ENCODE measurements at places on chromosomes 5 and 9. TPM values are rescaled to one million over a fixed set of nuclear protein-coding genes. Genes with fewer than 3 reads are reported as not detected.

- DNase-seq: no peak
These were observed 393.4 kb downstream of the ZNF608 start for GRCh38 chr5:124353016-124353415.

DNA sequence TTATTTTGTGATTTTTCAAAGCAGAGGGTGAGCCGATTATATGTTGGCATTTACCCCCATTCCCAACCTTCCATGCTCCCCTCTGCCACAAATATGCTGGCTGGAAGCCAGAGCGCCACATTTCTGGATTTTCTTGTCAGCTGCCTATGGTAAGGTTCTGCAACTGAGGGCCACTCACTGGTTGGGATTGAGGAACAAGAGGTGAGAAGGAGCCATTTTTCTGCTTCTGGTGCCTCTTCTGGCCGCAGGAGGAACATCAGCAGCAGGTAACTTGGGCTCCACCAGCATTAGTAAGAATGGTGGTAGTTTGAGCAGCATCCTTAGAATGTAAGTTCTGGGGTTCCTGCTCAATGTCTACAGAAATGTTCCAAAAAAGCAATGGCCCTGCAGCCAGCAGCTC is 159.5 kb upstream of the MAST4 start:
- no peak for DNase-seq

The UBTD2 gene
- 38.8 TPM for total RNA-seq

DNA sequence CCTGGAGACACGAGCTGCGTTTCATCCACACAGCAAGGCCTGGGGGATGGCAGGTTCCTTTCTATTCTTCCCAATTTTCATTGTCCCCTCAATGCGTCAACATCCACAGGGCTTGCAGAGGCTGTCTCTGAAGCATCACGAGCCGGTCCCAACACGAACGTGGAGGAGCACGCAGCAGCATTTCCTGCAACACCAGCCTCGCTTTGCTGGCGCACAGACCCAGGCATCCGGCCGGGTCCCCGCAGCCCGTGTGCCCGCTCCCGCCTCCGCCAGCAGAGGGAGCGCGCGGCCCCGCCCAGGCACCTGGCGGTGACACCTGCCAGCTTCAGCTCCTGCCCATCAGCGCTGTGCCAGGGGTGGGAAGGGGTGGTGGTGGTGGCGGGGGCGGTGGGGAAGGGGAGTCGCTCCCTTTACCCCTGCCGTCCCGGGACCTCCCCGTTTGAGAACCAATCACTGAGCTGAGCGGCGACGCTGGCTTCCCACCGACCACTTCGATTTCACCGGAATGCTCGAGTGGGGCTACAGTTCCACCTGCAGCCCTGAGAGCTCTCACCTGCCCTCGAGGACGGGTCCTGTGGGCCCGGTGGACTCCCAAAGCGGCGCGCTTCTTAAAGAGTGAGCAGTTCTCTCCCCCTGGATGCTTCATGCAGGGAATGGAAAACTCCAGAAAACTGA is 464.5 kb downstream of the ICE1 start:
- peak; percentile 76 for DNase-seq

The LCN1 gene
- total RNA-seq: not detected

DNA sequence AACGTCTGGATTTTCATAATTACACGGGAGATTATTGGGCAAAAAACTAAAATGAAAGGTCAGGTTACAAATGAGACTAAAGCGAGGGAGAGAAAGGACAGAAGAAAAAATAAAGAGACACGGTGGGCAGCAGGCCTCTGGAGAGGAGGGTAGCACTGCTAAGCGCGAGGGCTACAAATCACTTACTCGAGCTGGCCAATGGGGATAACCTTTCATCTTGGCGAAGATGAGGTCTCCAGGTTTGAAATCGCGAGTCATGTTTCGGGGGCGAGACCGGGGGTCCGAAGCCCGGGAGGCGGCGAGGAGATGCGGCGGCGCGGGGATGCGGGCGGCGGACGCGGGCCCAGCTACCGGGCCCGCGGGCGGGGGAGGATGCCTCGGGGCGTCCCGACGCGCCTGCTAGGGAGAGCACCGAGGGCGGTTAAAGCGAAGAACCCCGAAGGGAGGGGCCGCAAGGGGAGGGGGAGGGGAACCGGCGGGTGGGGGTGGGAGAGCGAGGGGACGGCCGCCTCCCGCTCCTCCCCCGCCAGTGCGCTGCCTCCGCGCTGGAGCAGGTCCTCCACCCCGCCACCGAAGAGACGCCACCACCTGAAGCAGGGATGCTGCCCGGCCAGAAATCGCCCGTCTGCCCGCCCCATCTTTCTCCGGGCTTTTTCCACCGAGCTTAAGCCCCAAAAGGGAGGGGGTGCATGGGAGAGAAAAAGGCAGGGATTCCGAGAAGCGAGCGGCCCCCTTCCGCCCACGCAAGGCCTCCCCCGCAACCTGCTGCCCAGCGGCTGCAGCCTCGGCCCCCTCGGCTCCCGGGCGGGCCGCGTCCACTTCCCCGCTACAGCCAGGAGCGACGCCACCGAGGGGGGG is 610 bp downstream of the PSIP1 start:
- peak; percentile 40 for DNase-seq

- peak; percentile 41 for DNase-seq
These were observed 82.4 kb upstream of the SELENOP start for GRCh38 chr5:42894057-42894456.

DNA sequence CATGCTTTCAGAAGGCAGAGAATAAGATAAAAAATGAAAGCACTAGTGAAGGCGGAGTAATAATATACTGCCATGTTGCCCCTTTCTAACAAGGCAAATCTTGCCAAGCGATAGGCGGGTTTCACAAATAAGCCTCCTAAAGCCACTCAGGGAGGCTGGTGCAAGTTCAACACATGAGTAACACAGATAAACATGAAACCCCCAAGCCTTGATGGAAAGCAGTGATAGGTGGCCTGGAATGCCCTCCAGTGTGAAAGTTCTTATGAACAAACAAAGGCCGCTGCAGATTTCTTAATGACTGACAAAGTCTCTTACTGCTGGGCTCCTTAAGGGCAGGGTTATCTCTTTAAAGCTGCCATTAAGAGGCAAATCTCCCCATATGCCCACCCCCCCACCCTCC is 154.7 kb downstream of the ZDHHC21 start:
- no peak for DNase-seq

DNA sequence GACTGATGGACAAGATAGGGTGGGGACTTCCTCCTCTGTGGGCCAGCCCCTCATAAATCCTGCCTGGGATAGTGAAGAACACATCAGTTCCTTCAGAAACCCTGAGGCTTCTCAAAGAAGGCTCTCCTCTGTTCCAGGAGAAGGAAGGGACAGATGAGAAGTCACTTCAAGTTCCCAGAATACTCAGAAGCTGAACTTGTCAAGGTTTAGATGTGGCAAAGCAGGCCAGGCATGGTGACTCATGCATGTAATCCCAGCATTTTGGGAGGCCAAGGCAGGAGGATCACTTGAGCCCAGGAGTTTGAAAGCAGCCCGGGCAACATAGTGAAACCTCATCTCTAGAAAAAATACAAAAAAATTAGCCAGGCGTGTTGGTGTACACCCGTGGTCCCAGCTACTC is 38.5 kb downstream of the STOM start:
- DNase-seq: no peak

DNA sequence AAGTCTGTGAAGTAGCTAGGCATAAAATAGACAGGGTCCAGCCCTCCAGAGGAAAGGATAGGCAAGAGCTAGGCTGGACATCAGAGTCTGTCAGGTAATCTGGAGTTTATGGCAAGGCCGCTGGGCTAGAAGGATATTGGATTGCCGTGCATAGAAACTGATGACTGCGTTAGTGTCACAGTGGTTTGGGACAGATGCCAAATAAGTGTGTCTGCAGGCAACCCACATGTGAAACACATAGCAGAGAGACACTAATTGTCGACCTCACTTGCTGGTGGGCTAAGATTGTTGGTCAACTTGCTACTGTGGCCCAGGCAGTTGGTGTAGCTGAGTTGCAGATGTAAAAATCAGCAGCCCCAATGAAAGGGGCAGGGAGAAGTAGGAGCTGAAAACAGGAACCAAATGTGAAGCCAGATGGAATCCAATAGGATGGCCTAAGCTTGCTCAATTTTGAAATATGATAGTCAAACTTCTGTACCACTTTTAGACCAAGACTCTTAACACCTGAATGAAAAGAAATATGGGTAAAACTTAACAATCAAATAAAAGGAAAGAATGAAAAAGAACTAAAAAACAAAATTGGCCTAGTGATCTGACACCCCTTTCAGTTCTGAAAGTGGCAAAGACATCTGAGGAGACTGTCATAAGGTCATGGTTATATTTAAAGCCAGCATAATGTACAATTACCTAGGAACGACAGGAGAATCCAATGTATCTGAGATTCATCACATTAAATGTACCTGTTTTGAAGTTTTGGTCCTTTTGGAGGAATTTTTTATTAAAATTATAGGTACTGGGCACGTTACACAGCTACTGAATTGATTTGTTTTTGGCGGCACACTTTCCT is 243.3 kb upstream of the ACTBL2 start:
- no peak for DNase-seq

DNA sequence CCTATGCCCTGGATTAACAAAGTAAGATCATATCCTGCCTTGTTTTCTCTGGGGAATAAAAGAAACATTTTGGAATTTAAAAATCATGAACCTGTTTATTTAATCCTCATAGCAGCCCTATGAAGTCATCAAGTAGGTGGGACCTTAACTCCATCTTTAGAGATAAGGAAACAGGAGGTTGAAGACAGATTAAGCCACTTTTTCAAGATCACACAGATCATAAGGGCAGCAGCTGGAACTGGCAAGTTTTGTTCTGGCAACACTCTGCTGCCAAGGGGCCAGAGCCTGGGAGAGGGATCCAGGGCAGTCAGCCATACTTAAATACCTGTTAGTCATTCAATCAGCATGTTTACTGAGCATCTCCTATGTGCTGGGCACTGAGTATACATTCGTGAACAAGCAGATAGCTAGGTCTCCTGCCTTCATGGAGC is 63.7 kb downstream of the SLC1A1 start:
- no peak for DNase-seq

- DNase-seq: no peak
These were observed 3.3 kb downstream of the OR5C1 start for GRCh38 chr9:122791872-122792669.

GRCh38 chr5:135823881-135824280 is 10.6 kb upstream of the SLC25A48 start:
- no peak for DNase-seq

DNA sequence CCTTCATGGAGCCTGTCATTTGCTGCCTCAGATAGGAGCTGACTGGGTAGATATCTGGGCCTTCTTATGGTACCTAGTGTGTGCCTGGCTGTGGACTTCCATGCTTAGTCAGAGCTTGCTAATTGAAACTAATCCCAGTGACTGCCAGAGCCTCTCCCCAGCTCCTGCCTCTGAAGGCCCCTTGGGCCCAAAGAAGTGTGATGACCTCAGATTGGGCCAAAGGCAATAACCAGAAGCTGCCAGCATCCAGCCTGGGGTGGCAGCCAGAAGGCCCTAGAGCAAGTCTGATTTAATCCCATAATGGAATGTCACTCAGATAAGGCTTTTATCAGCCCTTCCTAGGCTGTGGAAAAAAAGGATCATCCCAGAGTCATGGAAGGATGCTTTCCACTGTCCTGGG is 17.1 kb upstream of the CDC23 start:
- DNase-seq: no peak

DNA sequence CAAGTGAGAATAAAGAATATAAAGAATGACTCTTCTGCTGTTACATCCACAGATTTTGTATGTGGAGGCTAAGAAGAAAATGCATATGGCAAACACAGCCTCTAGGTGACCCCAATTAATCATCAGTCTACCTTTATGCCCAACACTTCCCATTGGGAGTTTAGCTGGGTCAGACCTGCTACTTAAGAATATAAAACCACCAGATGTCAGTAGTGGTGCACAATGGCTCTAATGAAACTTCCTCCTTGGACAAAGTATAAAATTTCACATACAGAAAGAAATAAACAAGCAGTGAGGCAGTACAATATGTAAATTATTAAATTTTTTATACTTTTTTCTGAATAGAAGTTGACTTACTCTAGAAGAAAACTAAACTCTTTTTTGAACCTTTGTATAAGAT is 539.9 kb downstream of the BRINP1 start:
- no peak for DNase-seq

GRCh38 chr5:86688406-86688805 is 70.7 kb downstream of the COX7C start:
- DNase-seq: no peak

GRCh38 chr9:21558615-21559401 is 76.7 kb upstream of the IFNE start:
- DNase-seq: no peak

Measured in endothelial cell (in vitro differentiated cells).